ENCODE measurements at places on chromosomes 4 and X.

- H3K4me3 ChIP-seq = no peak overlapping the region
- no peaks in the 10 kb centered on the region for H3K4me1 ChIP-seq
- H3K27ac ChIP-seq = peak overlapping the region; percentile 34
- no peak for DNase-seq
- H3K27me3 ChIP-seq = no peaks in the 10 kb centered on the region
- no peaks in the 10 kb centered on the region for H3K36me3 ChIP-seq
Observed at GRCh38 chrX:84487365-84488353, 14.6 kb downstream of the HDX start.

DNA sequence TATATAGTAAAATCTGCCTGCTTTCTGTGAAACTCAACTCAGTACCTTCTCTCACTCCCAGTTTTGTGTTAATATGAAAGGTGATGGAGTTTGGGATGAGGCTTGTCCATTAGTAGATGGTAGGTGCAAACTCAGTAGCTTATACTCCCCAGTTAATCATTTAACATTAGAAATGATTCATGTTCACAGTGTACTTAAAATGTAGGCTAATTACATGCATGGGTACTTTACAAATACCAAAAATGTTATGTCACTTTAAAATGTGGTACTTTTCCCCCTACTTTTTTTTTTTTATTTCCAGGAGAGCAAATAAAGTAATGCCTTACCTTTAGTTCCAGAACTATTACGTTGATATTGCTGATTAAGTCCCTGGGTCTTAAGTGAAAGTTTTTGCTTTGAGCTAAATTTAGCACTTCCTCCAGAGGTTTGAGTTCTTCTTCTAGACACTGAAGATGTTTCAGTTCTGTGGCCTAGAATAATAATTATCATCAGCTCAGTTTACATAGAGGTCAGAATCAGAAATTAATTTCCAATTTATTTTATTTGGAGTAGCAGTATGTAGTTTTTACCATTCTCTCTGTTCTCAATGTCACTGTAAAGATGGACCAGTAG lies 3.0 kb downstream of the IL2 start:
- no peaks in the 10 kb centered on the region for H3K27me3 ChIP-seq
- no peak overlapping the region for H3K4me3 ChIP-seq
- H3K27ac ChIP-seq = no peak overlapping the region

DNA sequence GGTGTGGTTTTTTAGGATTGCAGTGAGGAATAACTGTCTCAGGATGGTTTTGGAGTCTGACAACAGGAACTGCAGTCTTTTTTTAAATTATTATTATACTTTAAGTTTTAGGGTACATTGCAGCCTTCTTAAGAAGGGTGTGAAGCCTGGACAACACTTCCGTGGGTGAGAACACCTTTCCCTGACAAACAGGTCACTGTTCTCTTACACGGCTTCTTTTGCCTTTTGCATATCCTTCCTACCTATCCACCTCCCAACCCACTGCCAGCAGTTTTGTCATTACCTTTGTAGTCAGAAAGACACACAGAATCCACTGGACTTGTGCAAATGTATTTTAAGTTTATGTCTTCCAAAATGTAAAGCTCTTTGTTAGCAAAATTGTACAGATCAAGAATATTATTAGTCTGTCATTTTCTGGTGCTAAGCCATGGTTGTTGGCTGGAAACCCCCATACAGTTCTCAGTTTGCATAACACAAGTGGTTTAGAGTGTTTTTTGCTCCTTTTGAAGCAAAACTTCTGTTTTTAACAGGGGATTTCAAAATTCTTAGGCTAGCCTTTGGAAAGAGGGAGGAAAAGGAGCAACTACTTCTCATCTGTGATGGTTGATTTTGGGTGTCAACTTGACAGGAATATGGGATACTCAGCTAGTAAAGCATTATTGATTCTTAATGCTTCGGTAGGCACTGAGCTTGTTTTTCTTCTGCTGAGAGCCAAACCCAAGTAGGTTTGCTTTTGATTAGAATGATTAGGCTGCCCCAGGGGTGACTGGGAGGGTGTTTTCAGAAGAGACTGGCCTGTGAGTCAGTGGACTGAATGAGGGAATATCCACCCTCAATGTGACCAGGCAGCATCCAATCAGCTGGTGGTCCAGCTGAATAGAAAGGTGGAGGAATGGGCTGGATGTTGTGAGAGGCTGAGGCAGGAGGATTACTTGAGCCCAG lies 29.4 kb upstream of the KLHL2 start:
- H3K27me3 ChIP-seq = no peaks in the 10 kb centered on the region
- H3K4me3 ChIP-seq = no peak overlapping the region
- H3K4me1 ChIP-seq = no peaks in the 10 kb centered on the region
- H3K27ac ChIP-seq = no peak overlapping the region

- no peak overlapping the region for H3K27ac ChIP-seq
- no peak for DNase-seq
- H3K4me3 ChIP-seq = no peak overlapping the region
- no peaks in the 10 kb centered on the region for H3K27me3 ChIP-seq
- H3K4me1 ChIP-seq = peaks cover 7% of the 10 kb centered on the region
- no peaks in the 10 kb centered on the region for H3K36me3 ChIP-seq
Observed at GRCh38 chr4:73770917-73771316, 30.5 kb downstream of the CXCL8 start.

GRCh38 chr4:162793571-162793970 lies 373.1 kb downstream of the NAF1 start:
- no peaks in the 10 kb centered on the region for H3K27me3 ChIP-seq
- no peaks in the 10 kb centered on the region for H3K36me3 ChIP-seq
- DNase-seq = no peak
- no peak overlapping the region for H3K27ac ChIP-seq
- H3K4me1 ChIP-seq = no peaks in the 10 kb centered on the region
- no peak overlapping the region for H3K4me3 ChIP-seq

DNA sequence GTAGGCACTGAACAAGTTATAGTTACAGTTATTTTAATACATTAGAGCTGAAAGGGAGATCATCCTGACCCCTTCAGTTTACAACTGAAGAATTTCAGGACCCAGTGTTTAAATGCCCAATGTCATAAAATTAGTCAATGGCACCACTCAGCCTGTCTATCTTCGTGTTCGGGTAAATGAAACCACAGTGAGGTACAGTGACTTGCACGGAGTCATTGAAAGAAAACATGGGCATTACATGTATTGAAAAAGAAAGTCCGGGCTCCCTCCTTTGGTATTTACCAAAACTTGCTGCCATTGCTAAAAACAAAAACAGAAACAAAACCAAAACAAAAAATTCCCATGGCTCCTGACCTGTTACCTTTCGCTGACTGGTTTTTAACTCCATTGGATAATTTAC lies 131.7 kb downstream of the SH2D1A start:
- no peak overlapping the region for H3K27ac ChIP-seq
- H3K4me1 ChIP-seq = no peaks in the 10 kb centered on the region
- no peak overlapping the region for H3K4me3 ChIP-seq
- H3K36me3 ChIP-seq = no peaks in the 10 kb centered on the region
- H3K27me3 ChIP-seq = no peaks in the 10 kb centered on the region

DNA sequence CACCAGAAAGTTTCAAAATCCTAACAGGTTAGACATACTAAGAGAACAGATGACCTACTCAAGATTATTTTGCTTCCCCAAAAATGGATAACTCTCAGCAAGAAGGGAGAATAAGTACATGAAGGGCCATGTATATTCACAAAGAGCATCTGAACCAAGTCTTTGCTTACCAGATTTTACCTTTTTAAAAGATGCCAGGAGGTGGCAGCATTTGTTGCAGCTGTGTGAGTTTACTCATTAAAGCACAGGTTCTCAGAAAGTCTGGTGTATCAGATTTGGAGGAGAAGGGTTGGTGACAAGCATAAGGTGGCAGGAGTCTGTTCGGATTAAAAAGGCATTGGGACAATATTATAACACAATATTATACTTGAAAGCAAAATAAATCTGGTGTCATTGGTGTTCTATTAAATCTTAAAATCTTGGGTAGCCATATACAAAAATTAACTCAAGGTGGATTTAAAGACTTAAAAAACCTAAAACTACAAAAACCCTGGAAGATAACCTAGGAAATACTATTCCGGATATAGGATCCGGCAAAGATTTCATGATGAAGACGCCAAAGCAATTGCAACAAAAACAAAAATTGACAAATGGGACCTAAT lies 51.3 kb upstream of the NFKB1 start:
- no peak for DNase-seq
- no peak overlapping the region for H3K4me3 ChIP-seq
- no peaks in the 10 kb centered on the region for H3K36me3 ChIP-seq
- no peaks in the 10 kb centered on the region for H3K27me3 ChIP-seq
- no peak overlapping the region for H3K27ac ChIP-seq
- no peaks in the 10 kb centered on the region for H3K4me1 ChIP-seq

DNA sequence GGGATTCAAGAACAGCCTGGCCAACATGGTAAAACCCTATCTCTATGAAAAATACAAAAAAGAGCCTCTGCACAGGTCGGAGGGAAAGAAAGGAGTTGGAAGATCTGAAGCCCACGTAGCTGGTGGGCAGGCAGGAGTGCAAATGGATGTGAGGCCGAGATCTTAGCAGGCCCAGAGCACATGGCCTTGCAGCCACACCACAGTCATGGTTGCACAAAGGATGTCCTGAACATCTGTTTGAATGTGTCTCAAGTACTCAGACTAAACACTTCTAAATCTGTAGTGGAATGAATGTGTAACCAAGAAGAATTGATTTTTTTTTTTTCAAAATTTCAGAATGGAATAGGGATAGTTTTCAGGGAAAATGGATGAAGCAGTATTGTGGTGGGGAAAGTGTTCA lies 10.8 kb downstream of the CA5B start:
- H3K27me3 ChIP-seq = no peaks in the 10 kb centered on the region
- no peaks in the 10 kb centered on the region for H3K36me3 ChIP-seq
- H3K4me1 ChIP-seq = peaks cover 15% of the 10 kb centered on the region
- DNase-seq = no peak
